ENCODE measurements at places on chromosomes 1 and 21.
A peak's percentile ranks its signal among the peaks of the same experiment; 100 is the strongest.

GRCh38 chr1:96116731-96117130, 604.9 kb upstream of the PTBP2 start:
- no peak for DNase-seq

DNA sequence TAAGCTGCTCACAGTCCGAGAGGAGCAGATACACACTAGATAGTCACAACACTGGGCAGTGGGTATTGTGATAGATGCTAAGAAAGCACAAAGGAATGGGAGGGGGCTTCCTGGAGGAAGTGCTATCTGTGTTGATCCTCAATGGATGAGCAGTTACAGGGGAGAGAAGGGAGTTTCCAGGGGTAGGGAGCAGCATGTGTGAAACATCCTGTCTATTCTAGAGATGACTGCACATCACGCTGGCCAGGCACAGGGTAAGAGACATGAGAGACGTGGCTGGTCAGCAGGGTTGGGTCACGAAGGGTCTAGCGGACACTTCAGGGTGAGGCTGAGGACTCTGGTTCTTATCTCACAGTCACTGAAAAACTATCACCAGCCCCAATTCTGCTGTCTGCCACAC, 235.2 kb downstream of the TRABD2B start:
- no peak for DNase-seq

DNA sequence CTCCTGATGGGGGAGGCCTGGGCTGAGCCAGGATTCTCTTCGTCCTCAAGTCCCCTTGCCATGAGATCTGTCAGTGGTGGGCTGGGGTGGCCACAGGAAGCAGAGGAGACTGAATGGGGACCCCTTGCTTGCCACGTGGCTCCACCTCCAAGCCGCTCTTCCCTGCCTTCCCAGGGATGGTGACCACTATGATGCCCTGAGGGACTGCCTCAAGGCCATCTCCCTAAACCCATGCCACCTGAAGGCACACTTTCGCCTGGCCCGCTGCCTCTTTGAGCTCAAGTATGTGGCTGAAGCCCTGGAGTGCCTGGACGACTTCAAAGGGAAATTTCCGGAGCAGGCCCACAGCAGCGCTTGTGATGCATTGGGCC, 20.9 kb upstream of the TMEM222 start:
- DNase-seq: no peak

GRCh38 chr1:82091265-82091664, 290.5 kb downstream of the ADGRL2 start:
- DNase-seq: no peak

DNA sequence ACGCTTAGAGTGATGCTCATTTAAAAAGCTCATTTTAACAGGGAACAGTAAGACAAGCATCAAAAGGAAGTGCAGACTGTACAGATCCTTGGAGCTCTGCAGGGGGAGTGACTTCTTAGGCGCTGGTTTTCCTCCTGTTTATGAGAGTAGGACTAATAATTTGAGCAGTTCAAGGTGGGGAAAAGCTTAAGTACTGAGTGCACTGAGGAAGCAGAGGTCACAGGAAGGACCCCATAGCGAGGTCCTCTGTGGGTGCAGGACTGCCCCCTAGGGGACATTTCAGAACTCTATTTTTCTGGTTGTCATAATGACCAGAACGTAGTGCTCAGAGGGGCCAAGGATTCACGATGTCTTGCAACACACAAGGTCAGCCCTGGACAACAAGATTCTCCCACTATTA, 112.1 kb downstream of the HLCS start:
- no peak for DNase-seq

DNA sequence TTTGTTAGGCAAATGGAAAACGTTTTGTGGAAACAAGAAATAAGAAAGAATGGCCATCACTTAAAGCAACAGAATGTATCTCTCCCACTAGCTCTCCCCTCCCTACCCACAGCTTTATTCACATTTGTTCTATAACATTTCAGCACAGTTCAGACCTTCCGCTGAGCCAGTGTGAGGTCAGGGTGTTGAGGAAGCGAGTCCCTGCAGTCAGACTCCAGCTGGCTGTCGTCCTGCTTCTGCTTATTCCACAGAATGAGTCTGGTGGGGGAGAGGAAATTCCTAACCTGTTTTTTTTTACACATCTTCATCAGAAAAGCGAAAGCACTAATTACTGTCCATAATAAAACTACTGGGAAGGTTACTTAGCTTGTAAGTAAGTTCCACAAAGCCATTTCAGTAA, 39.0 kb downstream of the MRPL39 start:
- DNase-seq: no peak

DNA sequence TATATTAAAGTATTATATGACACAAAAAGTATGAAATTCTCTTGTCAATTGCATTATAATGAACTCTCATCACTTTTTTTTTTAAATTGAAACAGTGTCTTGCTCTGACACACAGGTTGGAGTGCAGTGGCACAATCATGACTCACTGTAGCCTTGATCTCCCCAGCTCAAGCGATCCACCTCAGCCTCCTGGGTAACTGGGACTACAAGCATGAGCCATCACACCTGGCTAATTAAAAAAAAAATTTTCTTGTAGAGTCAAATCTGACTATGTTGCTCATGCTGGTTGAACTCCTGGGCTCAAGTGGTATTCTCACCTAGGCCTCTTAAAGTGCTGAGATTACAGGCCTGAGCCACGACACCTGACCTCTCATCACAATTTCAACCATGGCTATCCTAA, 259.3 kb downstream of the S1PR1 start:
- DNase-seq: no peak

DNA sequence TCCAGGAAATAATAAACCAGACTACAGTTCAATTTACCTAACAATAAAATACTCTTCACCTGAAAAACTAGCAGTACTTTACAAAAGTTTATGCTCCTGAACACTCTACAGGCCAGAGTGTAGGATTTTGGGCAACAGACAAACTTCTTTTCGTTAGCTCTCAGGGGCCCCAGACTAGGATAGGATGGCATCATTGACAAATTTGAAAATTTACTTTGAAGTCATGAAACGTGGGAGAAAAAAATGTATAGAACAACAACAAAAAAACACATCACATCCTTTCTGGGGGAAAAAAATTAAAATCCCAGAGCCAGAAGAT, 1.2 kb downstream of the PTP4A2 start:
- no peak for DNase-seq

- DNase-seq: no peak
These were observed 33.3 kb downstream of the C2CD2 start for GRCh38 chr21:41920476-41920875.

DNA sequence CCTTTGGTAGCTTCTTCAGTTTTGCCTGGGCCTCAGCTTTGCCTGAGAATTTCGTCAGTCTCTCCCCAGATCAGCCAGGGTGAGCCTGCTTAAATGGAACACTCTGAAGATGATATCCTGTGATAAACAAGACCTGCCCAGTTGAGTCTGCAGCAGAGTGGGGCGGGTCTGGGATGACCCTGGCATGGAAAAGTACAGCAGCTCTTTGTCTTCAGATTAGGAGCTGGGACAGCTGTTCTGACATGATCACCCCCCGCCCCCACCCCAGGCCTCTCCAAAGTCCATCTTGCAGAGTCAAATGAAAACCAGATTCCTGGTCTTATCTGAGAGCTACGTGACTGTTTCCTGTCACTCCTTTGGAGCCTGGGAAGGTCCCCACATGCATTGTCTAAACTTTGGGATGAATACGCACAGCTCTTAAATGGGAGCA, 2.2 kb upstream of the TMEM51 start:
- DNase-seq: no peak

GRCh38 chr1:213723187-213723586, 264.6 kb upstream of the PROX1 start:
- no peak for DNase-seq

- no peak for DNase-seq
These were observed 86.1 kb upstream of the CYYR1 start for GRCh38 chr21:26659182-26659581.

- no peak for DNase-seq
These were observed 16.5 kb upstream of the ZC3H11B start for GRCh38 chr1:219629296-219629880.

GRCh38 chr1:241632987-241633386, 7.2 kb downstream of the CHML start:
- no peak for DNase-seq

DNA sequence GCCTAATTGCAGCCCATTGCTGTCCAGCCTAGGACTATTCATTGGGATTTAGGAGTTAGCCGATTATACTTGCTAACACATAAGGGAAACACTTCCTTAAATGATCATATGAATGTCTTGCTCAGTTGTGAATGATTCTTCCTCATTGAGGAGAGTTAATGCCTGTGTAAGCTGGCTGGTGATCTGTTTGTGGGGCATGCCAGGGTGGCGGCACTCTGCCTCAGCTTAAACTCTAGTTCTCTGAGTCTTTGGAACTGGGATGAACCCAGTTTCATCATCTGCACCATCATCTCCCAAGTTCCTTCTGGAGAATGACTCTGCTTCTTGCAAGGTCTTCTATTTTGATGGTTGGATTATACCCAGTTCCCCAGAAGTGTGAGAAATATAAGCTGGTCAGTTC, 23.9 kb upstream of the SLAMF6 start:
- no peak for DNase-seq

- DNase-seq: peak; percentile 36
These were observed 46.3 kb downstream of the HTR6 start for GRCh38 chr1:19710825-19711611.

DNA sequence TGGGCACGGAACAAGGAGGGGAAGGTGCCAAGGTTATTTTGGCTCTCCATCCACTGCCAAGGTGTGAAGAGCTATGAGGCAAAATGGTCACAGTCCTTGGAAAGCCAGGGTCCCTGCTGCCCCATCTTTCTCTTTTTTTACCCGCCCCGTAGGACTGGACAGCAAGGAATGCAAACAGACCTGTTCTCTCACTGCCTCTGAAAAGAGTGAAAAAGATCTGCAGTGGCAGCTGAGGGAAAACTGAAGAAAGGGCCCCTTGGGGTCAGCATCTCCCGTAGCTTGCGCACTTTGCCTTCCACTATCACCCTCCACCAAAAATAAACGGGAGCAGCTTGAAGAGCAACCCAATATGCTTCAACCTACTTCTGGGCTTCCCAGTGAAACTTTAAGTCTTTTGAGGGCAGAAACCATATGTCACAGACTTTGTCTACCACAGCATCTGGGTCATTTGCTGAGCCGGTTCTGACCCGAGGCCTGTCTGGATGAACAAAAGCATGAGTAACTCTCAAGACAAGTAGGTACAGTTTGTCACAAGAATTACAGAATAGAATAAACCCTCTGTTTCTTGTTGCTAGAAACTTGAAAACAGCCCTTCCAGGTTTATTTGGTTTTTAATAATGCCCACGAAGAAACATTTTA, 9.4 kb upstream of the KIF14 start:
- DNase-seq: no peak

GRCh38 chr1:108106775-108107174, 93.4 kb downstream of the SLC25A24 start:
- DNase-seq: no peak

- no peak for DNase-seq
These were observed 4.5 kb downstream of the TMEM125 start for GRCh38 chr1:43274125-43274803.

DNA sequence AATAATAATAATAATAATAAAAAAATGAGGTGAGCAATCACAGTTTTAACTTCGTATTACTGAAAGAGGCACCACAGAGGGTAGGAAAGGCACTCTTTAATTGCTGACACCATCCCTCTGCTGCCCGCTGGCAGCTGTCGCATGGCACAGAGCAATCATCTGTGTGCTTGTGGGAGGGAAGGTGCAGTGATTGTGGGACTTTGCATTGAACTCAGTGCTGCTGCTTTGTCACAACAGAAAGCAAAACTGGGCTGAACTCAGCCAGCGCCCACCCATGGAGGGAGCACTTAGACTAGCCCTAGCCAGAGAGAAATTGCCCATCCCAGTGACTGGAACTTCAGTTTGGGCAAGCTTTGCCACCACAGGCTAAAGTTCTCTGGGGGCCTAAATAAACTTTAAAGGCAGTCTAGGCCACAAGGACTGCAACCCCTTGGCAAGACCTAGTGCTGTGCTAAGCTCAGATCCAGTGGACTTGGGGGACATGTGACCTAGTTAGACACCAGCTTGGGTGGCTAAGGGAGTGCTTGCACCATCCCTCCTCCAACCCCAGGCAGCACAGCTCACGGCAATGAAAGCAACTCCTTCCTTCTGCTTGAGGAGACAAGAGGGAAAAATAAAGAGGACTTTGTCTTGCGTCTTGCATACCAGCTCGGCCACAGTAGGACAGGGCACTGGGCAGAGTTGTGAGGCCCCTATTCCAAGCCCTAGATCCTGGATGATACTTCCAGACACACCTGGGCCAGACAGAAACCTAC, 59.3 kb downstream of the WDR4 start:
- no peak for DNase-seq

DNA sequence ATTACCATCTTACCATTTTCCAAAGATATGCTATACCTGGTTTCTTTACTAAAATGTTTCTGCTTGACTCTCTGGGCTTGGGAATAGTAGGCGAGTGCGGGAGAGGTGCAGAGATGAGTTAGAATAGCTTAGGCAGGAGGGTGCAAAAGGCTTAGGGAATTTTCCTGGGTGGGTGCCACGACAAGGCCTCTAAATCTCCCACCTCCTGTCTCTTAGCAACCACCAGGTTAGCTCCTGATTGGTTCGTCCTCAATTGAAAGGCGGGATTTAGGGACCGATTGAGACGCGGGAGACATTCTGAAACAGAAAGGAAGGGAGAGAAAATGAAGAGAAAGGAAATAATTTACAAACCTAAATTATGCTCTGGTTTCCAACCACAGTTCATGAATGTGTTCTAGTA, 3.1 kb downstream of the ACKR1 start:
- DNase-seq: no peak

- no peak for DNase-seq
These were observed 168.9 kb upstream of the C21orf91 start for GRCh38 chr21:17988102-17988437.
